CD4-positive, alpha-beta memory T cell (primary cell): ENCODE measurements at places on chromosomes 1 and 21. TPM values are rescaled to one million over a fixed set of nuclear protein-coding genes. Genes with fewer than 3 reads are reported as not detected.

AHDC1 gene
- 18.4 TPM for total RNA-seq

PAQR7 gene
- 2.1 TPM for total RNA-seq

CHIA gene
- not detected for total RNA-seq

TCP10L gene
- 0.55 TPM for total RNA-seq

MPL gene
- not detected for total RNA-seq

AK2 gene
- total RNA-seq = 88.5 TPM

CEP85 gene
- total RNA-seq = 21.9 TPM

GJA9 gene
- total RNA-seq = not detected

SLC25A34 gene
- 2.2 TPM for total RNA-seq

ATP1A1 gene
- total RNA-seq = 251 TPM
